T-helper 22 cell (primary cell): ENCODE measurements at places on chromosomes 2 and 18.

- no peak for DNase-seq
These were observed 262.3 kb downstream of the TRIB2 start for GRCh38 chr2:12979066-12979465.

DNA sequence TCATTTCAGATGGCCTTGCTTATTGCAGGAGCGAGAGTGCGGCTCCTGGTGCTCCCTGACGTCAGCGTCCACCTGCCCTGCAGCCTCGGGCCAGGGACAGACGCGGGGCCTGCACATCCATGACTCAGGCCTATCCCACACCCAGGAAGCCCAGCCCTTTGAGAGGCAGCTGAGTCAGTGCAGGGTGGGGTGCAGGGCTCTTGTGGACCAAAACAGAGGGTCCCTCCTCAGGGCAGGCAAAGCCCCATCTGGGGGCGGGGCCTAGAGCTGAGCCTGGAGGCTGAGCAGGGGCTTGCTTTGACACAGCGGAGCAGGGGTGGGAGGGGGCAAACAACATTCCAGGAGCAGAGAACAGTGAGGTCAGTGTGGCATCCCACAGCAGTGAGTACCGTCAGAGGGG is 7.7 kb upstream of the ARHGEF4 start:
- no peak for DNase-seq

DNA sequence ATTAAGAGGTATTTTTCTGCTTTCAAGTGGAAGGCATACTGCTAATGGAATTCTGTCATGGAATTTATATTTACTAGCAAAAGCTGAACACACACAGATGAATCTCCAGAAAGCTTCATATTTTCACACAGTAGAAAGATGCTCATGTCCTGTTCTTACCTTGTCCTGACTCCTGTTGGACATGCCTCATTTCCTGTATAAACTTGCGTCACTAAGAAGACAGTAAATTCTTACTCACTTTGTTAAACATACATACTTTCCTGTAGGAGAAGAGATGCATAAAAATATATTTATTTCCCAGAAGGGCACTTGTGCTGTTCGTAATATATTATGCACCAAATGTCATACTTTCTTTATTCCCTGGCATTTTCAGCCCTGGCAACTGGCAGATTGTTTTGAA is 238.3 kb upstream of the RASGRP3 start:
- no peak for DNase-seq

- DNase-seq: no peak
These were observed 40.4 kb upstream of the TMEM178A start for GRCh38 chr2:39625193-39625926.

GRCh38 chr2:135954020-135954601 is 31.3 kb downstream of the DARS1 start:
- no peak for DNase-seq

DNA sequence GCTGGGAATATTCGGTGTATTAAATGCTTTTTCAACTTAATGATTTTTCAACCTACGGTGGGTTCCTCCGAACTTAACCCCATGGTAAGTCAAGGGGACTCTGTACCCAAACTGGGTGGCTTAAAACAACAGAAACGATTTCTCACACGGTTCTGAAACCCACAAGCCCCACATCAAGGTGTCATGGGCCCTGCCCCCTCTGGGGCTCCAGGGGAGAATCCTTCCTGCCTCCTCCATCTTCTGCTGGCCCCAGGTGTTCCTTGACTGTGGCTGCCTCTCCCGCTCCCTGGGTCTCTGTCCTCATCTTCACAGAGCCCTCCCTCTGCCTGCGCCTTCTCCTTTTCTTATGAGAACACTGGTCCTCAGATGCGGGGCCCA is 301.3 kb upstream of the SALL3 start:
- no peak for DNase-seq

- no peak for DNase-seq
These were observed 3.1 kb downstream of the C2orf81 start for GRCh38 chr2:74418312-74418711.

DNA sequence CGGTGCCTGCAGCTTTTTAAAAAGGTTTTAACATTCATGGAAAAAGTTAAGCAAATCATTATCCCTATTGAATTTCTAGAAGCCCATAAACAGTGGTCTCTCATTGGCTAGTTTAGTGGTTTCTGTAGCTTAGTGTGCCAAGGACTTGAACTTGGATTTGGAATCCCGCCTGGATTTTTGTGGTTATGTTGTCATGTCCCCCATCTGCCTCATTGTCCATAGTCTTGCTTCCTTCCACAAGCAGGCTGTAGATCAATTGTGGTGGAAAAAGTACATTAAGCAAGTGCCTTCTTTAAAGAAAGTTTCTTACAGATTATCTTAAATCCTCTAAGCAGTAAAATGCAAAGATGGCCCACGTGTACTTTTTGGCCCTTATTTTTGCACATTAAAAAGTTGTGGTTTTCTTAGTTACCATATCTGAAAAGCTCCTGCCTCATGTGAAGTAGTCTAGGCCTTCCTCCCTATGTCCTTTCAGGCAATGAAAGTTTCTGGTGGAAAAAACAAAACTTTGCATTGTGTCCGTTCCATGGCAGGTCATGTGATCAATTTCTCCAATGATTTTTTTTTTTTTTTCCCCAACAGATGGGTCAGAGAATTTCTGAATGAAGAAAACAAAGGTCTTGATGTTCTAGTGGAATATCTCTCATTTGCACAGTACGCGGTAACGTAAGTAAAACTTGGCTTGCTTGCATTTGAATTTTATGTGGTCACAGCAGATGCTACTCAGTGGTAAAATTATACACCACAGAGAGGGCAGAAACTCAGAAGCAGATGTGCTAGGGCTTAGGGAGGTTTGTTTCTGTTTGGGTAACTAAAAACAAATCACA is 158.9 kb downstream of the PRPF40A start:
- DNase-seq: no peak

- no peak for DNase-seq
These were observed 168.7 kb upstream of the NCK2 start for GRCh38 chr2:105576050-105576439.

DNA sequence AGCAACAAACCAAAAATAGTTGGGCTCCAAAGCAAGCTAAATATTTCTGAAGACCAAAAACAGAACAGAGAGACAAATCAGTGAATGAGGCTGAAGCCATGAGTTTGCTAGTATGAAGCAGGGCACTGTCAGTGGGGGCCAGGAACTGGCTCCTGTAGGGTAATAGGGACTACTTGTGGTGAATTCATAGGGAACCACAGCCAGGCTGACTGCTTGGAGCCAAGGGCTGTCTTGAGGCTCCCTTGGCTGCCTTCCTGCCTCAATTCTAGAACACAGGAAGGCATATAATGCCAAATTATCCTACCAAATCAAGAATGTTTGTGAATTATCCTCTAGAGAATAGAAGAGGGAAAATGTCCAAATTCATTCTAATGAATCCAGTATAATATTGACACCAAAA is 406.0 kb downstream of the CCDC85A start:
- no peak for DNase-seq

GRCh38 chr2:3257826-3258225 is 119.8 kb downstream of the EIPR1 start:
- DNase-seq: no peak

DNA sequence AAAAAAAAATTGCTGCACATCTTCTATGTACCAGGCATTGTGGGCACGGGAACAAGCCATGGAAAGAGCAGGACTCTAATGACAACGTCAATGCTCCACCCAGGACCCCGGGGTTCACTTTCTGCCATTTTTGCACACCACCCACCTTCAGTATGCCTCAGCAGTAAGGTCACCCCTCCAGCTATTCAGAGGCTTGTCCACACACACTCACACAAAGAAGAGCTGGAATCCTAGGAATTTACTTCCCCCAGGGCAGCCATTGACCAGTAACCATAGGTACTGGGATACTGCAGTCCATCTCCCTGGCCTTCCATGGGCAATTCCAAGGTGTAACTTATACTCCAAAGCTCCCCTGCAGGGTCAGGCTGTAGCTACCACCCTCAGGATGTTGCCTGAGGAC is 170.8 kb downstream of the SUCLG1 start:
- no peak for DNase-seq

GRCh38 chr2:18214936-18215335 is 336.5 kb downstream of the KCNS3 start:
- no peak for DNase-seq

DNA sequence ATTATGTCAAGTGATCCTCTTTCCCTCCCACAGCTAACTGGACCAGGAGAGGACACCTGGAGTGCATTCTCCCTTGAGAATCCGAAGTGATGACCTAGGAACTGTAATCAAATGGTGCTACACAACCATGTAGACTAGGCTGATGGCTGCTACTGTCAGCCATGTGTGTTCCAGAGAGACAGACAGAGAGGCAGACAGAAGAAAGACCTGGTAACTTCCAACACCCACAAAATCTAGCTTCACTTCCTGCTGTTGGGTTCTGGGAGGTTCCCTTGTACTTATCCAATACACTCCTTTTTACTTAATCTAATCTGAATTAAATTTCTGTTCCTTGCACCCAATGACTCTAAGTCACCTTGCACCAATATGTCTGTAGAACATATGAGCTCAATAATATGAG is 72.3 kb downstream of the AAK1 start:
- no peak for DNase-seq

- no peak for DNase-seq
These were observed 172.0 kb upstream of the GALNT5 start for GRCh38 chr2:157085522-157085921.

DNA sequence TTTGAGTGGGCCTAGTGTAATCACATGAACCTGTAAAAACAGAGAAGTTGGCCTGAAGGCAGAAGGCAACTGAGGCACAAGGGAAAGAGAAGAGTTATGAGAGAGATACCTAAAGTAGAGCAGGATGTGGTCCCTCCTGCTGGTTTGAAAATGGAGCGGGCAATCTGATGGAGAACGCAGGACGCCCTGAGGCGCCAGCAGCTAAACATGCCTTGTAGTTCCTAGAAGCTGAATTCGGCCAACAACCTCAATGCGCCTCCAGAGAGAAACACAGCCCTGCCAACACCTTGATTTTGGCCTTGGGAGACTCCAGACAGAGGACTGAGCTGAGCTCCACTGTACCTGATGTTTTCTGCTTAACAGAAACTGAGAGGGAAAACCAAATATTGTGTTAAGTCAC is 469.9 kb downstream of the SOCS6 start:
- no peak for DNase-seq

GRCh38 chr2:130846686-130847375 is 10.1 kb downstream of the ARHGEF4 start:
- DNase-seq: no peak

DNA sequence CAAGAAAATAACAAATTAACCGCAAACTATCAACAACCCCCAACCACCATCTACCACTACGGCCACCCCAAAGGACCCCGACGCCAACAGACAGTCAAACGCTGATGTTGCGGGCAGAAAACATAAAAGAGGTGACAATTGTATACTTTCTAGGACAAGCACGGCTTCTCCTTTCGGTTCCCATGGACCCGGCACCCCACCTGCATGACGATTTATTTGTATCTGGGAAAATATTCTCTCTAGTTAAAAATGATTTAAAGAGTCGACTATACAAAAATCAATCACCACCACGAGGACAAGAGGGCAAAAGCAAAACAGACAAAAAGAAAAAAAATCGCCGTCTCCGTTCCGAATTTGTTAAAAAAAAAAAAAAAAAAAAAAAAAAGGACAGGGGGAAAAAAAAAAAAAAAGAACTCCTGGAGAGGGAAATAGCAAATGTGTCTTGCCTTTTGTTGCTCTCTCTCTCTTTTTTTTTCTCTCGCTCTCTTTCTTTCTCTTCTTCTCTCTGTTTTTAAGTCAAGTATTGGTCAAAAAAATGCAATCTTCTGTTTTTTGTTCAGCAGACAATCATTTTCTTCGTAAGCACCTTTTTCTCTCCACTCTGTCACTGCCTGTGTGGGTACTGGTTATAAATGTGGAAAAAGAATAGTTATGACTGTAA is 3.6 kb downstream of the SIX3 start:
- DNase-seq: no peak

DNA sequence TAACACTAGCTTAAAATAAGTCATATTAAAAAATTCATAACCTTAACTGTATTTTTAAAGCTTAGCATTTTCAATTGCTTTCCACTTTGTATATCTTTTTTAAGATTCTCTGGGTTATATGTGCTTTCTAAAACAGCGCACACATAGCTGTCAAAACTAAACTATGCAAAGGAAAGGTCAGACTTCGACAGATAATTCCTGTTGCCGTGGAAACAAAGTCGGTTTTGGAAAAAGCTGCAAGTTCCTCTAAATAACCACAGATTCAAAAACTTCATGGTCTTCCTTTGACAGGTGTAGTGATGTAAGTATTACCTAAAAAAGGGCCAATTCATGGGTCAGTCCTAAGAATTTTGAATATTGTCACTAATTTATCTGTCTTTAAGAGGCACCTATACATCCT is 249.6 kb upstream of the TFPI start:
- DNase-seq: no peak

DNA sequence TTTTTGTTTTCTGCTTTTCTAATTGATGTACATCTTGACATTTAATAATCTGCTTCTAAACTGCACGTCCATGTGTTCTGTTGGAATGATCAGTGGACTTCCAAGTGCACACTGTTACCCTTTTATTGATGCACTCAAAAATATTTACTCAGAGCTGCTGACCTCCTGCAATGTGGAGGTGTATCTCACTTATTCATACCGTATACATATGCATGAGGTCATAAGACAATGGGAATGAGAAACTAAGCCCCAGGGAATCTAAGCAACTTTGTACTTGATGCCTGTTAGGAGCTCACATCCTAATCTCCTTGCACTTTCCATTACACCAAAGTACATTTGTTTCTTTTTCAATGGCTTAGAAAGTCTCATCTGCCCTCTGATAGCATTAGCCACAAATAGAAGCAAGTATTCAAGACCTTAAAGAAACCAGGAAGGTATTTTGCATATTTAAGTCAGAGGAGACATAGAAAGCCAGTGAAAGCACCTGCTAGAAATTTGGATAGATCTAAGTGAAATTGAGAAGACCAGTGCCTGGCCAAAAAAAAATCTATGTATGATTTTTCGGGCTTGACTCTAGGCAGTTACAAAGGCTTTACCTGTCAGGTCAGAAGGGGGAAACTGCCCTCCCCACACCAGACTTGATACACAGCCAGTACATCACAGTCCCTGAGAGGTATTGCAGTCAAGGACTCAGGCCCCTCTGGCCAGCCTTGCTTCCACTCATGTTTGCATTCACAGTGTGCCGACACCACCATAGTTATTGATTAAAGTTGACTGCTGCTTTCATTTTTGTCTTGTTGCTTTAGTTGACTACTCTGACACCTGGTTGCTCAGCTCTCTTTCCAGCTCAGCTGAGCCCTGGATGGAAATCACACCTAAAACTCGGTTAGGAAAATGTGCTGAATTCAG is 391.7 kb upstream of the CYRIA start:
- no peak for DNase-seq

DNA sequence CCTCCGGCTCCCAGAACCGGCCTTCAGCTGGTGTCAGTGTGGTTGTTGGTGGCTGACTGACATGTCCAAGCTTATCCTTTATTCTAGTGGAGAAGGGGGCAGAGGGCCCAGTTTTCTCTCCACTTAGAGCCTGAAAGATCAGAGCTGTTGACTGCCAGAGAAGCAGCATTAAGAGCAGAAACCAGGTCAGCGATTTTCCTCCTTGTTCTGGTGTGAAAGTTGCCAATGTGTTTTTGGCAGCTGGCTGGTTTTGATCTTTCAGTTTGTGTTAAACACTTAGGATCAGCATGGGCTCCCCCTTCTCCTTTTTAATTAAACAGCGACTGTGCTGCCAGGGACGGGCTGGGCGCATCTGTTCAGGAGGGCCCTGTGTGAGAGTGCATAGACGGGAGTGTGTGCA is 100.9 kb downstream of the ASAP2 start:
- no peak for DNase-seq
